ENCODE measurements at places on chromosomes 11 and 22.

- DNase-seq: no peak
Measured at GRCh38 chr11:126159719-126160344, 51.6 kb downstream of the RPUSD4 start.

- peak; percentile 24 for DNase-seq
Measured at GRCh38 chr22:30444632-30445437, 19.3 kb downstream of the MTFP1 start.

DNA sequence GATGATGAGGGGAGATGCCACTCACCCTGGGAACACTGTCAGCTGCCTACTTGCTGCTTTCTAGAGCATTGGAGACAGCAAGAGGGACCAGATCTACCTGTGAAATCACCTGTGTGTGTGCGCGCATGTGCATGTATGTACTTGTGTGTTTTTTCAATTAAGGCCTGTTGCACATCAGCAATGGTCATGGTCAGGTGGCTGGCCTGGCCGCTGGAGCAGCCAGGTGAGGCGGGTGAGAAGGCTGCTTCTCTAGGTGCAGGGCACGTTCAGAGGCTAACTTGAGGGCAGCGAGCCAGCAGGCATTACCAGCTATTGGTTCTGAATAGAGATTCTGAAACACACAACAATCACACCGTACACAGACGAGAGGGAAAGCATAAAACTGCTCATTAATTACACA lies 65.1 kb downstream of the PARVG start:
- no peak for DNase-seq

- no peak for DNase-seq
Measured at GRCh38 chr11:34278693-34279297, 79.0 kb downstream of the ABTB2 start.

DNA sequence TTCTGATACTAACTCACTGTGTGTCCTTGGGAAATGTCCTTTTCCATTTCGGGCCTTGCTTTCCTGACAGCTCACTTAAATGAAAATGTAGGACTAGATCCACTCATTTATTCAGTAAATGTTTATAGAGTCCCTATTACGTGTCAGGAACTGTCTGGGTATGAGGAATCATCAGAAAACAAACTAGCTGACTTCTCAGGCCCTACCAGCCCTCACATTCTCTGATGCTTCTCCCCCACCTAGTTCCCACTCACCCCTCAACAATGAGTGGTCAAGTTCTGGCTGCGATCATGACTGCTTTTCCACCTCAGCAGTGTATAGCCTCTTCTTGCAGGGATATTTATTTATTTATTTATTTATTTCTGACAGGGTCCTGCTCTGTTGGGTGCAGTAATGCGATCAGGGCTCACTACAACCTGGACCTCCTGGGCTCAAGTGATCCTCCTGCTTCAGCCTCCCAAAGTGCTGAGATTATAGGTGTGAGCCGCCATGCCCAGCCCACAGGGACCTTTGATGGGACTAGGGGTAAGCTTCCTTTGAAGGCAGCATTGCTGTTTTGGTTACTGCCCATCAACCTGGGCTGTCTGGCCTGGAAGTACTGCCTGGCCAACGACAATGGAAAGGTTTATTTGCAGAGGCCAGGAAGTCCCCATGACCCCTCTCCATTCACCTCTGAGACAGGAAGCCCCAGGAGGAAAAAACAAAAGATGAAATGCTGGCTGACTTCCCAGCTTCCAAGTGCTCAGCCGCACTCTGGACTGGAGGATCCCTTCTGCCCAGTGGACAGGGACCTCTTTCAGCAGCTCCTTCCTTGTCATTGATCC lies 33.1 kb upstream of the POLD3 start:
- no peak for DNase-seq

DNA sequence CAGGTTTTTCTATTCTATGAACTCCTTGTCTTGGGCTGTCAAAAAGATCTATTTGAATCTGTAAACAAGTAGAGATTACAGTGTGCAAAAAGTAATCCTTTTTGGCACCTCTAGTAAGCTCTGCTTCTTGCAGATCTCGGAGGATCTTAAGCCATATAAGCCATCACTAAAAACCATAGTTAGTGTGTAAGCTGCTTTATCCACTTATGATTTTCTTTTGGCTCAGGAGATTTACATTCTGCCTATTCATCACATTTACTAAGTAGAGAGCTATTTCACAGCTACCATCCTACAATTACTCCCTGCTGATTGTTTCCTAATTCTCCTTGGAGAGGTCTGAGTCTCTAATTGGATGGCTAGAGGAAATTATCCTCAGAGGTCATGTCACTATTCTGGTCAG lies 385.7 kb downstream of the AASDHPPT start:
- DNase-seq: no peak

- no peak for DNase-seq
Measured at GRCh38 chr11:93659196-93659595, 2.3 kb upstream of the CEP295 start.

DNA sequence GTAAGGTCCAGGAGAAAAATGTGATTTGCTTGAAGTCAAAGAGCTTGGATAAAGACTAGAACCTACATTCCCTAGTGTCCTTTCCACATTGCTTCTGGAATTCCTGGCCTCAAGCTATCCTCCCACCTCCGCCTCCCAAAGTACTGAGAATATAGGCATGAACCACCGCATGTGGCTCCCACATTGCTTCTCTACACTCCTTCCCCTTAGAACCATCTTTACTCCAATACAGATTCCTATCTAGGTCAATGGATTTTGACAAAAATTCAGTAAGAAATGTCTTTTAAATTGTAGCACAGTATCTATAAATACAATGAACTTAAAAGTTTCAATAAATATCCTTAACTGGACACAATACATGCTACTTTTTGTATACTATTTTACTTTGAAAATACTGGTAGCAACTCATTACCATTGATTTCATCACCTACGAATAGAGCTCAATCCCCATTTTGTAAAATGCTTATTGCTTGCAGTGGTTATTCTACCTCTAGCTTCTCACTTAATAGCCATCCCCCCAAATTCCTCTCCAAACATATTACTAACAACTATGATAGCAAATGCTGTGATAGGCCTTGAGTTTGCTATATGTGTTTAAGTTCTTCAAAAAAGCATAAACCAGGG lies 53.4 kb downstream of the GAB2 start:
- DNase-seq: no peak

- DNase-seq: no peak
Measured at GRCh38 chr11:75773595-75774353, 5.2 kb downstream of the DGAT2 start.

GRCh38 chr11:110071197-110071596 lies 22.0 kb upstream of the ZC3H12C start:
- DNase-seq: no peak

All from fibroblast of skin of left quadriceps (primary cell).